ENCODE measurements at places on chromosomes 4 and X.

- no peak for DNase-seq
Measured at GRCh38 chr4:6946497-6946896, 36.9 kb downstream of the TBC1D14 start.

DNA sequence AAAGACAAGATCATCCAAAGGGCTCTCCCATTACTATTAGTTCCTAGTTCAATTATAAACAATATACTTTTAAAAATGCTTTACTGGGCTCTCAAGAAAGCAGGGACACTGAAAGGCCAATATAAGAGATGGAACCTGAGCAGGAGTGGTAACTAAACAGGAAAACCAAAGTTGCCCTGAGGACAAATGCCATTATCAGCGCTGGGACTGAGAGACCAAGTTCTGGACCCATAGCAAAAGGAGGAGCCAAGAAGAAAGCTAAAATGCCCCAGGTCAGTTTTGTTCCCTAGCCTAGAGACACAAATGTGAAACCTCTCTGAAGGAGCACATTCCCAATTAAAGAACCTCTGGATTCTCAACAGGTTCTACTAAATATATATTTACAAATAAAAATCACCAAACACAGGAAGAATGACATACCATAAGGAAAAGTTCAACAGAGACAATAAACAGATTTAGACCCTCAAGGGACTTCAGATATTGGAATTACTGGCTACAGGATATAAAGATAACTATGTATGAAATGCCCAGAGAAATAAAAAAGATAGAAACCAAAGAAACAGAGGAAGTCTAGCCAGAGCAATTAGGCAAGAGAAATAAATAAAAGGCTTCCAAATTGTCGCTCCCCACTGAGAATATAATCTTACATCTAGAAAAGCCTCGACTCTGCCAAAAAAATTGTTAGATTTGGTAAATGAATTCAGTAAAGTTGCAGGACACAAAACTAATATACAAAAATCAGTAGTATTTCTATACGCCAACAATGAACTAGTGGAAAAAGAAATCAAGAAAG lies 67.1 kb downstream of the KLHL8 start:
- DNase-seq: no peak

GRCh38 chrX:39476604-39477021 lies 621.1 kb downstream of the BCOR start:
- no peak for DNase-seq

DNA sequence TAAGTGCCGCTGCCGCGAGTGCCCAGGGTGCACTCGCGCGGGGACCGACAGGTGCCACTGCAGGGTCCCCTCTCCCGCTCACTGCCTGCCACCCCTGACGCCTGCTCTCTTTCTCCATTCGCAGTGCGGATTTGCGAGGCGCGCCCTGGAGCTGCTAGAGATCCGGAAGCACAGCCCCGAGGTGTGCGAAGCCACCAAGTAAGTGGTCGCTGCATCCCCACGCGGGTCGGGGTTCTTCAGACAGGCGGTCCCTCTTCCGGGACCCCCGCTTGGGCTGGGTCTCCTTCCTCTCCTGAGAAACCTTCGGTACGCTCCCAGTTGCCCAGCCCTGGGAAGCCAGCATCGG lies 547 bp downstream of the GUCY1A1 start:
- DNase-seq: no peak

DNA sequence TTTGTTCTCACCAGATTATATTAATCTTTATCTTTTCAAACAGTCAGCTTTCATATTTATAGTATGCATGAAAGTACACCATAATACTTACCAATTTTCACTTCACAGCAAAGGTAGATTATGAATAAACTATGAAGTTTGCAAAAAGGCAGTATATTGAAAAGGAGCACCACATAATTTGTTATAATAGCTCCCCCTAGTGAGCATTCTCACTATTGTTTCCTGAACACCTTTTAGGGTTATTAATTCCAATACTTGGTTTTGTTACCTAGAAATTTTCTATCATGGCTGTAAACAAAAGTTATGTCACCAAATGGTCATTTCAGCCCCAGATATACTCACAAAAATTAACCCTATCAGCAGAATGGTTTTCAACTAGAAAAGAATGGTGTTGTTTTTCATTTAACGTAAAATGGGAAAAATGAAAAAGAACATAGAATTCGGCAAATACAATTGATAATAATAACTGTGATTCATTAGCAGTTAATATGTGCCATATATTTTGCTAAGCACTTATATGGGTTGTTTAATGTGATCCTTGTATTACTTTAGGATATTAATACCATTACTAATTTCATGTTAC lies 30.2 kb upstream of the NKX6-1 start:
- peak; percentile 2 for DNase-seq

DNA sequence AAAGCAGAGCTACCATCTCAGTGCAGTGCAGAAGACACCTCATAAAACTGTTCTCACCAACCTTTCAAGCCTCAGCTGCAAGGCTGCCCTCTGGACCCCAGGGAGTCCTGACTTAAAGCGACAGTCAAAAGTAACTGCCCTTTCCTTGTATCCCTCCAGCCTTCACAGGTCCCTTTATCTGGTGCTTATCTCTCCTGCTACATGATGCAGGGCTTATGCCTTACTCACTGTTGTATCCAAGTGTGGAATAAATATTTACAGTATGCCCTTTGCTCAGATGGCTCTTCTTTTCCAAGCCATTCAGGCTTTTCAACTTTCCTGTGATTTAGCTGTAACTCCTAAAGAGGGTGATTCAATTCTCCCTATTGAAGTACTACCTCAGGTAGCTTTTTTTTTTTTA lies 92.6 kb downstream of the KDR start:
- DNase-seq: no peak

- DNase-seq: no peak
Measured at GRCh38 chr4:88706574-88706973, 8.9 kb upstream of the NAP1L5 start.

GRCh38 chrX:9355739-9356138 lies 109.1 kb upstream of the TBL1X start:
- no peak for DNase-seq

DNA sequence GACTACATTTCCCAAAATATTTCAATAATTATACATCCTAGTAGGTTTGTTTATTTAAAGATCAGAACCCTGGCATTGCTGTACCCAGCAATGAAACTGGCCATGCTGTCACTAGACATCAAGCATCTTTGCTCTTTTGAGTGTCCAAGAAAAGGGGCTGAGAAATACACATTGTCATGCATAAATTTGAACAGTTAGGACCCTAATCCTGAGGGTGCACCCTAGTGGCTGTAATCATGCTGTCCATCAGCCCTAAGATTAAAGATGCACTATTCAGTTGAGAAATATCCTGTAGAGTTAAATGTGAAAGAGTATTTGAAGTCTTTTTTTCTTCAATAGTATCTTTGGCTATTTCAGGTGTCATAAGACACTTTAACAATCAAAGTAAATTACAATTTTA lies 108.8 kb downstream of the NFKB1 start:
- DNase-seq: peak; percentile 0

DNA sequence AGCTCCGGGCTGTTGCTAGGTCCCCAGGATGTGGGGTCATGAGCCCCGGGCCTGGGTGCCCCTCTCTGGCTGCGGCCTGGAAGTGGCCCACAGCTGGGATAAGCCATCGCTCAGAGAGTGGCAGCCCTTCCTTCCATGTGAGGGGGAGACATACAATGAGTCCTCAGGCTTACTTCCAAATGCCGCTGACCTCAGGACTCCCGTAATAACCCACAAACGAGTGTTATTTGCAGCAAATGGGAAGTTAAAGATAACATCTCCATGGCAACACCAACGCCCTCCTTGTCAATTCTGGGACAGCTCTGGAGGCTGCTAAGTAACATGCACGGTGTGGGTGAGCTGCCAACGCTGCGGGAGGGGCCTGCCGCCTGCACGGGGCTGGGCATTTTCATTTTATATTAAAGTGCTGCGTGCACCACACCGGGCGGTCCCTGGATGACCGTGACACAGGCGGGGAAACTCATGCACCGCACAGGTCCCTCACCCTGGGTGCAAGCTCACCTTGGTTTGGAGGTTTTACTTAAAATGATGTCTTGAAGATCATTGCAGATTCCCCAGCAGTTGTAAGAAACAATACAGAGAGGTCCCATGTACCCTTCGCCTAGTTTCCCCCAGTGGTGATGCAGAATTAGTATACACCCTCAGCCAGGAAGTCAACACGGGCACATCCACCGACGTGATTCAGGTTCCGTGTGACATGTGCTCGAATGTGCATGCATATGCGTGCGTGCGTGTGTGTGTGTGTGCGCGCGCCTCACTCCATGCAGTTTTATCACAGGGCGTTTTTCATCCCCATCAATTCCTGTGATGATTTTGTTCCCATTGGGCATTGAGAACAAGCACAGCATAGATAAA lies 79.4 kb downstream of the ABLIM2 start:
- DNase-seq: no peak

DNA sequence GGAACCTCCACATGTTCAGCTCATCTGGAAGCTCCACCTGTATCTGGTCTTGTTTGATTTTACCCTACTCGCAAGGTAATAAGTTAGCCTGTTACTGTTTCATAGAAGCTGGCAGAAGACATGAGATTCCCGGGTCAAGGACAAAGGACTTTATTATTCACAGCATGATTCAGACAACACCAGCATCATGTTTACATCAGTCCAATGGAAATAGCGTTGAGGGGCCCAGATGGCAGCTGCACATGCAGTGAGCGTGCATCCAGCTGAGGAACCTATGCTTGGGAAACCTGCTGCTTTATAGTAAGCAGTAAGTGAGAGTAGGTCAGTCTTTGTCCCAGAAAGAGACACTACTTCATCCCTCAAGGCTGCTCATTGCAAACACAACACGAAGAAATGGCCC lies 19.8 kb downstream of the TSPAN5 start:
- DNase-seq: no peak

DNA sequence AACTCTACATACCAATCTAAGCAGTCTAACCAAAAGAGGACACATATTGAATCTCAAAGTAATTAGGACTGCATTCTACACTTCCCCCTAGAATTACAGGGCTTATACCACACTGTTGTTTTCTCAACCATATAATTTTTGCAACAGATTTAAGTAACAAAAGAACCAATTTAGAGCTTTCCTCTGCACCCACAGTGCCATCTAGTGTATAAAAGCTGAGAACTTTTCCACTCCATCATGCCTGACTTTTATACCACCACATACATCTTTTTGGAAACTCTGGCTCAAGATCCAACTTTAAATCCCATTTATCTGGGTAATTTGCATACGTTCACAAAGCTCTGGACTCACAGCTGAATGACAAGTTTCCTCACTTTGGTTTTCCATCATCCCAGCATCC lies 99.5 kb downstream of the EFHC2 start:
- DNase-seq: no peak

GRCh38 chrX:11893933-11894710 lies 136.1 kb downstream of the MSL3 start:
- no peak for DNase-seq

DNA sequence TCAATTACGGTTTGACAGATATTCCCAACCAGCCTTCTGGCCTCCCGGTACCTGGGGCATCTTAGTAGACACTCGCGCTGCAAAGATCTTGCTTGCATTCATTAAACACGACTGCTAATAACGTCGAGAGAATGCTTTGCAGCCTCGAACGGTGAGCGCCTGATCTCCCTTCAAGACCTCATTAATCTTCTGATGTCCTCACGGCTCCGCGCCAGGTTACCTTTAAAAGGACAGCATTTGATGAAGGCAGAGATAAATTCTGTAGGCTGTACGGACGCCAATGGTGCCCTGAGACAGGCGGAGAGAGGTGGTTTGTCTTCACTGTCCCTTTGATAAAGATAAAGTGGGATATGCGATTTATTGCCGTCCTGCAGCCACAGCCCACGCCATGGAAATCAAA lies 64.2 kb downstream of the SHOX start:
- no peak for DNase-seq

GRCh38 chrX:38170556-38170955 lies 50.1 kb downstream of the SRPX start:
- no peak for DNase-seq

- no peak for DNase-seq
Measured at GRCh38 chr4:119653990-119654389, 25.4 kb upstream of the PDE5A start.

DNA sequence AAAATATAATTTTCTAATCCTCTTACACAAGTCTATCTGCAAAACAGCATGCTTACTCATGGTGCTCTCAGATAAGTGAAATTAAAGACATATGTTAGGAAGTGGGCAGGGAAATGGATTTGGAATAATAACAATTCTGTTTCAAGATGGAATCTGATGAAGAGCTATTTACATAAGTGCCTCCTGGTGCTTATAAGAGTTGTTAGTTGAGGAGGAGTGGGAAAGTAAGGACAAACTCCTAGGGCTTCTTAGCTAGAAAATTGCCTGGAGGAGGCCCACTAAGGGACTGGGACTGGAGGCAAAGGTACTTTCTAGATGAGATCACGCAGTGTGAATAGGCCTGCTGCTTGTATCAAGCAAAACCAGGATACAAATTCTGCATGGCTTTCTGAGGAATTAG lies 939.8 kb downstream of the GLUD2 start:
- DNase-seq: no peak

DNA sequence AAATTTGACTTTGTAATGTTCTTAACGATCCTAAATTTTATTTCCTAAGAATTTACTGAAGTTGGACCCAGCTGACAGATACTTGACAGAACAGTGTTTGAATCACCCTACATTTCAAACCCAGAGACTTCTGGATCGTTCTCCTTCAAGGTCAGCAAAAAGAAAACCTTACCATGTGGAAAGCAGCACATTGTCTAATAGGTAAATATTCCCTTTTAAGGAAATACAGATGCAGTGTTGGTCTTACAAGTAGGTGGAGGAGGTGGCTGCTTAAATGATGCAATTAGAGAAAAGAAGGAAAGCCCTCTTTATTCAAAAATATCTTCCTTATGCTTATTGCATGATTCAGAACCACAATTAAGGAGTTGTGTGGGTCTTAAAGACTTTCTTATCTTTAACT lies 73.5 kb downstream of the RS1 start:
- DNase-seq: no peak

GRCh38 chr4:180949424-180950213 lies 1293.6 kb upstream of the TENM3 start:
- DNase-seq: no peak

DNA sequence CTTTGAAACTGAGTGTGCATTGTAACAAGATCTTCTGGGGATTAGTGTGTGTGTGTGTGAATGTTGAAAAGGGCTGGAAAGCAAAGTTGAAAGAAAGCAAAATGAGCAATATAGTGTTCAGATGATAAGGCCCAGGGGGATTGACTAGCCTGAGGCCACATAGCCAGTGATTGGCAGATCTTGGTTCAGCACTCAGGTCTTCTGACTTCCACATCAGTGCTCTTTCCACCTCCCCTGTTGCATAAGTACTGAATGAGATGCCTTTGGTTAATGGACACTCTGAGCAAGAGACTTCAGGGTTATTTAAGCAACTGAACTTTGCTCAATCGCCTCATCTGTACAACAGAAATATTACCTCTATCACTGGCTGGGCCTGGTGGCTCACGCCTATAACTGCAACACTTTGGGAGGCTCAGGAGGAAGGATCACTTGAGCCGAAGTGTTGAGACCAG lies 120.4 kb downstream of the TMEM164 start:
- no peak for DNase-seq

GRCh38 chr4:75995727-75996126 lies 5.0 kb upstream of the SDAD1 start:
- peak; percentile 36 for DNase-seq

DNA sequence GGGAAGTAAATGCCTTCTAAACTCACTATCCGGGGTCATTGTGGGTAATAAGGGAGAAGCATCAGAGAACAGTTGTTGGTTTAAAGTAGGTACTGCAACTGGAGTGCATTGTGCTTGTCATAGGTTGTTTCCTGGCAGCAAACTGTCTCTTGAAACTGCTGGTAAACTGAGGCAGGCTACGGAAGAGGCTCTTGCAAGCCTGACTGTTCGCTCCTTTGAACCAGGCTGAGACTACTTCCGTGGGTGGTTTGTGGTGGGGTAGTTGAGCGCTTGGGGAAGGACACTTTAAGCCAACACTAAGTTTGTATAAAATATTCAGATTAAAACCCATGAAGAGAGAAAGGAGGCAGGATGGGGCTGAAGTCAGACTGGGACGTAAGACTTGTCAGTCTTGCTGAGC lies 45.2 kb upstream of the WDR1 start:
- no peak for DNase-seq
